Stimulated activated naive CD4-positive, alpha-beta T cell treated with Interleukin-2 at 50 U/mL for 16 hours (primary cell): ENCODE measurements at places on chromosomes 11 and 22.
A peak's percentile ranks its signal among the peaks of the same experiment; 100 is the strongest.

DNA sequence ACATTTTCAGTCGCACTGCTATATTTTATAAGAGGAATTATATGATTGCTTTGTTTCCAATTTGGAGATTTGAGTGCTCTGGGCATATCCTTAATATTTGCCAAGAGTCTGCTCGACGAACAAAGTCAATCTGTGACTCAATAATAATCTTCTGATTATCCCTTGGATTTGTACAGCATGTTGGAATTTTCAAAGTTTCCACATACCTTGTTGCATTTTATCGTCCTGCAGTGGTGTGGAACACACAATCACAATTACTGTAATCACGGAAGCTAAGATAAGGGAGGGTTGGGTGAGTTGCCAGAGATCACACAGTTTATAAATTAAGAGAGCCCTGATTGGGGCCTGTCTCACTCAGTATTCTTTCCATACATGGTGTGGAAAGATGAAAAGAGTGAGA, 189.3 kb downstream of the GUCY1A2 start:
- DNase-seq: no peak

DNA sequence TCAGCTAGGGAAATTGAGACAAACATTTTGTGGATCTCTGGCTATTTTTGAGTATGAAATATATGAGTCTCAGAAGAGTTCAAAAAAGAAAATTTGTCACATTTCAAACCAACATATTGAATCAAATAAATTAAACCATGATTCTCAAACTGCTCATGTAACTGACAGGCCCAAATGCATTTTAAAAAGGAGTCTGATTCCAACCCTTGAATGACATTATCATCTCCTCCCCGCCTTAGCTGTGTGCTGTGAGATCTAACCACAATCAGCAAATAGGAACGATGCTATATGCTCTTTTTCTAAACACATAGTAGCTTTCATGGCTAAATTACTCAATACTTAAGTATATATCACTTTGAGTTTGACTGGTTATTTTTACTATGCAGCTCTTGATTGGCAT, 57.1 kb downstream of the EFCAB6 start:
- no peak for DNase-seq

GRCh38 chr11:12542186-12542935, 131.9 kb upstream of the TEAD1 start:
- DNase-seq: no peak

DNA sequence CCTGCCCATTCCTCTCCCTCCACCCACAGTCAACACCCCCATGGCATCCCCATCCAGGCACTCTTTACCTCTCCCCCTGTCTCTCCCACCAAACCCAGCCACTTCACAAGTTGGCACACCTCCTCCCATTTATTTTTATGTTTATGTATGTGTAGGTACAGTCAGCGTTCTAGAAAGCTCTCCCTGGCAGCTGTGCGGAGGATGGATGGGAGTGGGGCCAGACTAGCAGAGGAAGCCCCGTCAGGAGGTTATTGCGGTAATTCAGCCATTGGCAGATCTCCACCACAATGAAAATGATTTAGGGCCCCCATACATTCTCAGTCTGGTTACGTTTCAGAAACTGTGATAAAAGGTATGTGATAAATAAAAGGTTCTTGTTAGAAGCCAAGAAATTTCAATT, 51.3 kb downstream of the BTG4 start:
- DNase-seq: no peak

GRCh38 chr11:134070342-134070845, 1.5 kb downstream of the JAM3 start:
- DNase-seq: no peak

- DNase-seq: no peak
Measured at GRCh38 chr22:50178471-50178864, 7.2 kb upstream of the TRABD start.

DNA sequence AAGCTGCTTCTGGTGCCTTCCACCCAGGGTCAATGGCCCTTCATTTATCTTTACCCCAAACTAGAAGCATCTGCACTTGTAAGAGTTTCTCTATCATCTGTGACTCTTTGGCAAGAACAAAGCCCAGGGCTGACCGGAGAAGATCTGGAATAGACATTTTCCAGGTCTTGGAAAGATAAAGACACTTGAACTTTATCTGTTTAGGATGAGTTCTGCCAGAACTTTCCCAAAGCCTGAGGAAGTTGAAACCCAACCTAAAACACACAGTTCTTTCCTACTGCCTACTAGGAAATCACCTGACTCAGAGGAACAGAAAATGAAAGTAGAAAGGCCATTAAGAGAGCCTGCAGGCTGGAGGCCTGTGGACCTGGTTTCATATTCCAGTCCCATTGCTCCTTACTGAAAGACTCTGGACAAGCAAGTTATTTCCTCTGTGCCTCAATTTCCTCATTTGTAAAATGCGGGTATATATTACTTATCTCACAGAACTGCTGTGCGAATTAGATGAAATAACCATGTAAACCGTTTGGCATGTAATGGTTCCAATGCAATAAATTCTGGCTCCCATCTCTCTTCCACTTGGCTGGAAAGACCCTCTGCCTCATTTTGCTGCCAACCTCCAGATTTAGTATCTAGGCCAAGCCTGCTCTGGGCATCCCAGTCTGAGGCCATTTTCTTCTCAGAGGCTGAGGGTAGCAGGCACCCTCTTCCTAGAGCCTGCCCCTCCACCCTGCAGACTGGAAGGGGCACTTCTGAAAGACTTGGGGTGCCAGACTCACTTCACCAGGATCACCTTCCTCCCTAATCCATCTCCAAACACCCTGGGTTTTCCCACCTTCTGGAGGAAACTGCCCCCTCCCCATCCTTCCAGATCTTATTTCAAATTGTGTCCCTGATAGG, 1.2 kb downstream of the UBE2L6 start:
- peak; percentile 3 for DNase-seq

DNA sequence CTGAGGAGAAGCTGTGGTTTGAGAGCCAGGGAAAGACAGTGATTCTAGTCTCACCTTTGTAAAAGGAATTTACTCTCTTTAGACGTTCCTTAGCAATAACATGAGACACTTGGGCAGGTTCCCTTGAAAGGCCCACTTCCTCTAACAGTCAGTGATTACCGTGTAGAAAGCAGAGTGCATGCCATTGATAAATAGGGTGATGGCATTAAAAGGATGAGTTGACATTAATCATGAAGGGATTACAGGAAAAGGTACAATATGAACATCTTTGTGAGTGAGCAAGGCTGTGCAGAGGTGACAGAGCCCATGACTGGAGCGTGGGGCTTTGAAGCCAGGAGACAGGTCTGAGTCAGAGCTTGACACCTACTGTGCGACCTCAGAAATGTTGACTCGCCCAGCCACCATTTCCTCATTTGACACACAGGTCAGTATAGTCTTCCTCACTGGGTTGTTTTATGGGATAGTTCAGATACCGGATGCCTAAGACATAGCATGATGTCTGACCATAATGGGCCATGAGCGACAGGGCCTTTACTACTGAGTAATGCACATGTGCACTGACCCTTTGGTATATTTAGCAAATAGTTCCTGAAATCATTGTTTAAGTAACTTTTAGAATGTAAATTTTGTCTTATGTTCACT, 341.7 kb upstream of the MTNR1B start:
- DNase-seq: no peak

- no peak for DNase-seq
Measured at GRCh38 chr22:17489101-17489500, 74.2 kb upstream of the SLC25A18 start.

DNA sequence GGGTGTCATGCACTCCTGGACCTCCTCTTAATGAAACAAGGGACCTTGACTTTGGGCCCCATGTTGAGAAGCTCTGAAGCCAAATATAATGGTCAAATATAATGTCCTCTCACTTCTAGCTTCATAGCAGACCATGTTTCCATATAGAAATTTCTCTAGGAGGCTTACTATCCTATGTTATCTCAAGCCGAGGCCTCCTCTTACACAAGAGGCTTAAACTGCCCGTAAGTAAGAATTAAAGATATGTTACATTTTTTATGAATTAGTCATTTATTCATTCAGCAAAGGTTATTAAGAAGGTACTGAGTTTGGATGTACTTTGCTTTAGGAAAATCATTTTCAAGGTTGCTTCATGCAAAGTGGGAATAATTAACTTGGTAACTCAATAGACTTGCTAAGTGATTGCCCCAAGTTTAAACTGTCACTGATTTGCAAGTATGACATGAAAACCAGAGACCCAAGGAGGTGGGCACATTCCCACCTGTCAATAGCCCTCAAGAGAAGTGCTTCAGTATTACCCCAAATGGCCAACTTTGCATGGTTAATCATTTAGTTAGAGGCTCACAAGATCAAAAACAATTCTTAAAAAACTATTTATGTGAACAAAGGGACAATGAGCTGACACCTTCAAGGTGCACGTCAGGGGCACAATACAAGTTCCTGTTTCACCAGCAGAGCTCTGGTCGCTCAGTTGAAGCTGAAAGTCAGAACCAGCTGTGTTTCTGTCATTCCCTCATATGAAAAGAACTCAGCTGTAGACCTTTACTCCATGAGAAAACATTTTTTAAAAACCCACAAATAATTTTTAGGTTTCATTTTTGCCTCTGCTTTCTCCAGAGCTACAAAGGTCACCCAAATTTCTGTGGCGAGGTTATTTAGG, 20.9 kb downstream of the BDNF start:
- DNase-seq: no peak

DNA sequence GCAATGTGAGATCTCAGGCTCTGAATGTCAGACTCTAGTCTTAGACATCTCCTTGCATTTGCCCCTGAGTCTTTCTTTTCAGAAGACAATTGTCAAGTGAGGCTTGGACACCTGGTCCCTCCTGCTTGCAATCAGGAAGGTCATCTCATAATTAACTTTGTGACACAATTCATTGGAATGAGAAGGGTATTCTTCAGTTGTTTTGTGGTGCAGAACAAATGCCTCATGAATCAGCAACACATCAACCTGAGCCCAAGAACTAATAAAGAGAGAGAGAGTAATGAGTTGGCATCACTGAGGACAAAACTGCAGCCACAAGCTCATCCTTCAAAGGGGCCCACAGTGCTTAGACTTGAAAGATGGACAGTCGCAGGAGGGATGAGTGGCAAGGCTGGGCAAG, 375.8 kb downstream of the INSC start:
- no peak for DNase-seq

DNA sequence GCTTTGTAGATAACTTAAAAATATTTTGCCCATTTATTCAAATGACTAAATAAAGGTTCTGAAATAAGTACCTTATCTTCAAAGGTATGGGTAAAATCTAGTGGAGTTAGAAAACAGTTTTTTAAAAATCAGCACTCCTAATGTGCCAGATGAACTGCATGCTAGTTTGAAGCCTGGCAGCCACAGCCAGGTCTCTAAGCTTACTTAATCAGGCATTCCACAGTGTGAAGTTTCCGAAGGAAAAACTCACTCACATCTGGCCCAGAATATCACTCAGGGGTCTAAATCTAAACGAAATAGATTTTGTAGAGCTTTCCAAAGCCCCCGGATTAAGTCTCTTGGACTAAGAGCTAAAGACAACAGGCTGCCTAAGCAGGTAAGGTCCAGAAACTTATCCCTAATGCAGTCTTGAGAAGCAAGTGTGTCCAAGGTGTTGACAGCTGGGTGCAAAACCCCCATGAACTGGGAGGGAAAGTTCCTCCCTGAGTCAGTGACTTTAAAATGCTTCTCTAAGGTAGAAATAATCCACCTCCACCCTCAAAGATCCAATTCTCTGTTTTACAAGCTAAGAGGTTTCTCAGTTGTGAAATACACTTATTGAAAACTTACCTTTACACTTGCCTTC, 157.6 kb downstream of the FCHSD2 start:
- no peak for DNase-seq

DNA sequence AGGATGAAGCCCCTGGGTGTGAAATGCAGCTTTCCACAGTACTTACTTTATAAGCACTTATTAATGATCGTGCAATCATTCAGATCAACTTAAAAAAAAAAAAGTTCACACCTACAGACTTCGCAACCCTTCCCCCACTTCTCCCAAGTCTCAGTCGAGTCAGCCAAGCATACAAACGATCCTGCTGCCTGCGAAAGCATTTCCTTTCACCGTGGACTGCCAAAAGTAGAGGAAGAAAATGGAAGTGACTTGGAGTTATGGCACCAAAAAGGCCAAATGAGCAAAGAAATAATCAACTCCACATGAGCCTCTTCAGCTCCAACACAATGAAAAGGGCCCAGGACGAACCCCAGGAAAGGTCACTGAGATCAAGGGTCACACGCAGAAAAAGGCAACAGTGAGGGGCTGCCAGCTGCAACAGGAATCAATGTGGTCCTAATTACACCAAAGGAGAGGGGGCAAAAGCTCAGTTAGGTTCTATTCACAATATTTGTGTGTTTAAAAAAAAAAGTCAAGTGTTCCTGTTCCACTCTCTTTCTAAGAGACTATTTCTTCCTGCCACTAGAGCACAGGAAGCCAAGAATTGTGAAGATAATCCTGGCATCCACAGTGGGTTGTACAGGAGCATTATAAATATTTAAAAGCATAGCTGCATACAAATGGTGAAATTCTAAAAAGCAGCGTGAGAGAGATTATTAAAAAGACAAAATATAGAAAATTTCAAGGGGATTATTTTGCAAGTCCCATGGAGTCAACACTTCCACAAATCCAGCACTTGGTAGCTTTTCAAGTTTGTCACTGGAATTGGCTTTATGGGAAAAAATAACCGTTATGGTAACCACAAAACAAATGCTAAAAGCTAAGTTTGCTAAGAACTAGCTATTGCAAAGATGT, 28.4 kb downstream of the CDON start:
- no peak for DNase-seq

DNA sequence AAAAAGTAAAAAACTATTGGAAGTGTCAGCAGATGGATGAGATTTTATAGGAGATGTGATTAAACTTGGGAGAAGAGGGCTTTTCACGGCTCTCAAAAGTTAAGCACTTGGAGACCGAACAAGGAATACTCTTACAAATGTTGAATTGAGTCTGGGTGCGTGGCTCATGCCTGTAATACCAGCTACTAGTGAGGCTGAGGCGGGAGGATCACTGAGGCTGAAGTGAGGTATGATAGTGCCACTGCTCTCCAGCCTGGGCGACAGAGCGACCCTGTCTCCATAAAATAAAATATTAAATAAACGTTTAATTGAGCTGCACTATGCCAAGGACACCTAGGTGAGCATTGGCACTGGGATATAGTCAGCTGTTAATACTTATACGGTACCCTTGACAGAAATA, 1.9 kb downstream of the CEP57 start:
- no peak for DNase-seq

DNA sequence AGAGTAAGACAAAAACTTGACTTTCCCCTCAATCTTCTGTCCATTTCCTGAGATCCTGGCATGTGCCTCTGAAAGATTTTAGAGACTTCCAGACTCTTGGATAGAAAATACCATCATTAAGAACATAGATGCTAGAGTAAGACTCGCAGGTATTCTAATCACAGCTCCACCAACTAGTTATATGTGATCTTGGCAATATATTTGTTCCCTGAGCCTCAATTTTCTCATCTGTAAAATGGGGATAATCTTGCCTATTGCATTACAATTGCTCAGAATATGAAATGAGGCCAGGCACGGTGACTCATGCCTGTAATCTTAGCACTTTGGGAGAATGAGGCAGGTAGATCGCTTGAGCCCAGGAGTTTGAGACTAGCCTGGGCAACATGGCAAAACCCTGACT, 10.7 kb downstream of the RHOG start:
- no peak for DNase-seq

DNA sequence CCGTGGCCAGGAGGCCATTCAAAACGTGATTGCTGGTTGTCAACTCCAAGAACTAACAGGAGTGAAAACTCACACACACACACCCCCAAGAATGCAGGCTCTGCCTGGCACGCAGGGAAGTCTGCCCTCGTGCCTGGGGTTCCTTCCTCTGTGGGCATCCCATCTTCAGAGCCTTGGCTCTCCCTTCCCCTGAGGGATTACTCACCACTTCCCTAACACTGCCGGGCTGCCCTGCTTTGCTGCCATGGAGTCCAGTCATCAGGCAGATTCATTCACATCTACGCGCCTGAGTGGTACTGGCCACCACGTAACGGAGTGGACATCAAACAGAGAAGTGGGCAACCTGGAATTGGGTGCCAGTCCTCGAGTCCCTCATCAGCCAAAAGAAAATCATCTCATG, 120.7 kb upstream of the TMEM45B start:
- DNase-seq: no peak
